ENCODE measurements at places on chromosomes 5 and 9.
A peak's percentile ranks its signal among the peaks of the same experiment; 100 is the strongest.

DNA sequence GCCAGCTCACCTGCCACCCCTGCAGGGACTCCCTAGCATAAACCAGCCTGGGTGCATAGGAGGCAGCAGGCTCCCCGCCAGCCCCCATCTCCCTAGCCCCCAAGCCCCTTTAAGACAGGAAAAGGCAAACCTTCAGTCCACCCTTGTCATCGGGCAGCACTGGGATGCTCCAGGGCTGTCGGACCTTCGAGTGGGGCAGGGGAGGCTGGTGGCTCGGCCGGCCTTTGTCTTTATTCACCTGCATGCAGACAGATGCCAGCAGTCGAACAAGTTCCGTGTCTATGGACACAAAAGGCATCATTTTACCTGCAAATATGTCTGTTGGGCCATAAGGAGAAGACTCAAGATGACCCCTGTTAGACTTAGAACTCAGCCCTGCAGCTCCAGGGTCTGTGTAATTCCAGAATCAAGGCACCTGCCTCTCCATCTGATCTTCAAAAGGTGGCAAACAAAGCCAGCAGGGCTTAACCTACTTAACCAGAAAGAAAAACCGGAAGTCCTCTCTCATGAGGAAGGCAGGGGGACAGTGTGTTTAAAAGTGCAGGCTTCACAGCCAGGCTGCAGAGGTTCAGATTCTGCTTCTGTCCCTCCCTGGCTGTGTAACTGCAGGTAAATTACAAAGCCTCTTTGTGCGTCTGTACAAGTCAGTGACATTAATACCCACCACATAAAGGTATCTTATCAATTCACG, 16.2 kb downstream of the ANKS6 start:
- no peak for DNase-seq

GRCh38 chr5:78586251-78586650, 62.3 kb downstream of the LHFPL2 start:
- peak; percentile 24 for DNase-seq

DNA sequence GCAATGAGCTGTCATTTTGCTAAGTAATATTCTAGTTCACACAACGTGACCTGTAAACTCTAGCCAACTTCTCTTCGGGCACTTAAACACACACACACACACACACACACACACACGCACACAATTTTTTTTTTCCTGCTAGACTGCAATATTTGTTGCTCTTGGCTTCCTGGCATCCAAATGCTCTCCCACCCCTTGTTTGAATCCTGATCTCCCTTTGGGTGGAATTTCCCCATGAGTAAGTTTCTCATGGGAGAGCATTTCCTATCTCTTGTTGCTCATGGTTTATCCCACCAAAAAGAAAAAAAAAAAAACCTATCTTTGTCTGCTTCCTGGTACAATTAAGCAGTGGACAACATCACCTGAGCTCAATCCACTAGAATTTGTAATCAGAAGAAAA, 54.7 kb upstream of the TSLP start:
- no peak for DNase-seq

DNA sequence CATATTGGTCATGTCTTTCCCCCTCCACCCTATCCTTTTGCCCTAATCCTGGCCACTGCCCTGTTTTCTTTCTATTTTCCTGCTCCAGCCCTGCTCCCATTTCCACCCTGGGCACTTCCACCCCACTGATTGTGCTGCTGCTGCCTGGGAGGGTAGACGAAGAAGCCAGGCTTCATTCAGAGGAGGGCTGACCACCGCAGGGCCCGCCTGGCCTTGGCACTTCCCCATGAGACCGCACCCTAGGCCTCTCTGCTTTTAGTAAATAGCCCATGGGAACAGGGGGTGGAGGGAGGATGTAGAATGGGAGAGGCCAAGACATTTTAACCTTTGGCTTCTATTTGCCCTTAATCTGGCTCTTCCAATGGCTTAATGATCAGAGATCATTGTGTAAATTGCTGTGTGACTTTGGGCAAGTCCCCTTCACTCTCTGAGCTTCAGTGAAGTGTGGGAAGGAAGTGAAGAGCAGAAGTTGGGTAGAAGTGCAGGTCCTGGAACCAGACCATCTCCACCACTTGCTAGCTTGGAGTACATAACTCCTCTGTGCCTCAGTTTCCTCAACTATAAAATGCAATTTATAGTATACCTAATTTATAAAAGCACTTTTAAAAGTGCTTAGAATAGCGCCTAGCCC, 13.6 kb upstream of the GPX3 start:
- DNase-seq: no peak

Measured in COLO829 (cell line).